ENCODE measurements at places on chromosomes 5 and 9.
A peak's percentile ranks its signal among the peaks of the same experiment; 100 is the strongest.

DNA sequence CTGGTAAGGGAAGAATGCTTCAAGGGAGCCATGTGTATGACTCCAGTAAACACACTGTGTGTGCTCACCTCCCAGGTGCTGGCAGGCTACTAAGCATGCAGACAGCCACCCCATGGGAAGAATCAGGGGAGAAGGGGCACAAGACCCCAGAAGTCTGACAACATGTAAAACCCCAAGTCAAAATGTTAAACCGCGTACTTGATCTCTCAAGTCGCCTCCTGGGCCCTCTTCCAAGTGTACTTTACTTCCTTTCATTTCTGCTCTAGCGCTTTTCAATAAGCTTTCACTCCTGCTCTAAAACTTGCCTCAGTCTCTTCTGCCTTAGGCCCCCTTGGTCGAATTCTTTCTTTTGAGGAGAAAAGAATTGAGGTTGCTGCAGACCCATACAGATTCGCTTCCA lies 31.3 kb downstream of the DAPK1 start:
- no peak for DNase-seq

DNA sequence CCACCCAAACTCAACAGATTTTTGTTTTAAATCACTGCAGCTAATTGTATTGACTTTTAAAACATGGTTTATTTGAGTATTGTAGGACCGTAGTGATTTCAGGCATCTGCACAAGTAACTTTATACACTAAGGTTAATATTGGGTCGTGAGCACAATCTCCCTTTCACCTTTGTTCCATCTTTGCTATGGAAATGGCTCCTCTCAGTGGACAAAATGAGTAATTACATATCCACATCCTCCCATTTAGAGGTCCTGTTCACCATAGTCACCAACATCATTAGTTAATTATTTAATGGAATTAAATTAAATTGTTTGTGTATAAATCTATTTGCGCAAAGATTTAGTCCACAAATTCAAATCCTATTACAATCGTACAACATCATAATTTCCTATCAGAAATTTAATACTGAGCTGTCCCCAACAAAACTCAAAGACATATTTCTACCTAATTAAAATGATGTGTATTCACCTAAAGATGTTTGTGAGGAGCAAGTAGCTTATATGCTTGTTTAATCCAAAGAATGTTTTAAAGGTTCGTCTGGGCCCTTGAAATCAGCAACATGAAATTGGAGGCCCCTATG lies 173.0 kb upstream of the DAPK1 start:
- DNase-seq: no peak

DNA sequence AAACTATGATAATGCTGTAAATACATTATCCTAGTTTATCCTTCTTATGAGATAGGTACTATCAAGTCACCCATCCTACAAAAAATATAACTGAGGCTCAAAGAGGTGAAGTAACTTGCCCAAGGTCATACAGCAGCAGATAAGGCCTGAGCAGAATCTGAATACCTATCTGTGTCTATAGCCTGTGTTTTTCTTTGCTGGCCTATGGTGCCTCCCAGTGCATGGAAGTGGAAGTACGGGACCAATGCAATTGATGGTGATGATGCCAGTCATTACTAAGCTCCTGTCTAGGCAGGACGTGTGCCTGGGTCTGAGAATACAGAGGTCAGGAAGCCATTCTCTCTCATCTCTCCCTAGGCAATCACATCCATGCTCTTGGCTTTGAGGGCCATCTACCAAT lies 67.8 kb downstream of the FAT2 start:
- DNase-seq: no peak

DNA sequence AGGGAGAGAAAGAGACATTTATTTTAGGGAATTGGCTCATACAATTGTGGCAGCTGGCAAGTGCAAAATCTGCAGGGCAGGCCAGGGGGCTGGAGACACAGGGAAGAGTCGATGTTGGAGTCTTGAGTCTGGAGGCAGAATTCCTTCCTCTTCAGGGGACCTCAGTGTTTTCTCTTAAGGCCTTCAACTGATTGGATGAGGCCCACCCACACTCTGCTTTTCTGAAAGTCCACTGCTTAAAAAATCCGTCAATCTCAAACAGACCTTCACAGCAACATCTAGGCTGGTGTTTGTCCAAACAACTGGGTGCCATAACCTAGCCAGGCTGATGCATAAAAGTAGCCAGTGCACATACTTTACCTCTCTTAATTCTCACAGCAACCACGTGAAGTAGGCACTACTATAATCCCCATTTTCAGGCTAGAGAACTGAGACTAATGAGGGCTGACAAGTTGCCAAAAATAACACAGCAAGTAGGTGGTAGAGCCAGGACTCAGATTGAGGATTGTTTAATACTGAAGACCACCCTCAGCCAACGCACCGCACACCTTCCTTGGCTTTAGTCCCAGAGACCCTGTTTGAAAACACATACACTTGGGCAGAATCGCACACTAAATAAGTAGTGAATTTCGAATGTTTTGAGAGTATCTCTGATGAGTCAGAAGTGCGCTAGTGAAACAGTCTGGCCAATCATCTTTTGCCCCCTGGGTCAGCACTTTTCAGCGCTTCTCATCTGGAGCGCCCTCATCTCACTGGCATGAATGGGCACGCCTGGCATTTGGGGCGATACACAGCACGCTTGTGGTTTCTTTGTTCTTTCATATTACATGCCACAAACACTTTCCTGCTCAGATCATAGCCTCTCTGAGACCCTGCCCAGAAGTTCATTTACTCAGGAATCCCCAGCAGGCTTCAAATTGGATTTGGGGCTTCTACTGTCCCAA lies 591.4 kb downstream of the CCDC171 start:
- no peak for DNase-seq

- DNase-seq: no peak
Observed at GRCh38 chr5:44385291-44385900, 3.8 kb downstream of the FGF10 start.

GRCh38 chr5:143862271-143862670 lies 50.3 kb downstream of the HMHB1 start:
- no peak for DNase-seq

- DNase-seq: no peak
Observed at GRCh38 chr9:85577353-85577952, 164.3 kb downstream of the AGTPBP1 start.

- DNase-seq: no peak
Observed at GRCh38 chr5:89243611-89244010, 360.6 kb upstream of the MEF2C start.

GRCh38 chr5:4699592-4699991 lies 440.5 kb upstream of the ADAMTS16 start:
- DNase-seq: no peak

GRCh38 chr5:124790895-124791732 lies 44.7 kb upstream of the ZNF608 start:
- DNase-seq: no peak

DNA sequence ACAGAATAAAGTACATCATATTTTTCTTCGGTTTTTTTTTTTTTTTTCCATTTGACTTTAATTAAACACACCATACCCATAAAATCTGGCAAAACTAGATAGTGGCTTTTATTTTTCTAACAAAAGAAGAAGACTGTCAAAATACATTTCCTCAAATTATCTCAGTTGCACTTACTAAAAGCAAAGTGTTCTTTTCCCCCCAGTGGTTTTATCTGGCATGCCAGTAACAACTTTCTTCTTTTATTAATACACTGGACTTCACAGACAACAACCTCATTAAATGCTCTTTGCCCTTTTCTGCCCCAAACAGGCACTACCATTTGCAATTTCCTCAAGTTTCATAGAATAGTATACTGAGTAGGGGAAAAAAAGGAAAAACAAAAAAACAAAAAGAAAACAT lies 1792.3 kb downstream of the EFNA5 start:
- DNase-seq: no peak

DNA sequence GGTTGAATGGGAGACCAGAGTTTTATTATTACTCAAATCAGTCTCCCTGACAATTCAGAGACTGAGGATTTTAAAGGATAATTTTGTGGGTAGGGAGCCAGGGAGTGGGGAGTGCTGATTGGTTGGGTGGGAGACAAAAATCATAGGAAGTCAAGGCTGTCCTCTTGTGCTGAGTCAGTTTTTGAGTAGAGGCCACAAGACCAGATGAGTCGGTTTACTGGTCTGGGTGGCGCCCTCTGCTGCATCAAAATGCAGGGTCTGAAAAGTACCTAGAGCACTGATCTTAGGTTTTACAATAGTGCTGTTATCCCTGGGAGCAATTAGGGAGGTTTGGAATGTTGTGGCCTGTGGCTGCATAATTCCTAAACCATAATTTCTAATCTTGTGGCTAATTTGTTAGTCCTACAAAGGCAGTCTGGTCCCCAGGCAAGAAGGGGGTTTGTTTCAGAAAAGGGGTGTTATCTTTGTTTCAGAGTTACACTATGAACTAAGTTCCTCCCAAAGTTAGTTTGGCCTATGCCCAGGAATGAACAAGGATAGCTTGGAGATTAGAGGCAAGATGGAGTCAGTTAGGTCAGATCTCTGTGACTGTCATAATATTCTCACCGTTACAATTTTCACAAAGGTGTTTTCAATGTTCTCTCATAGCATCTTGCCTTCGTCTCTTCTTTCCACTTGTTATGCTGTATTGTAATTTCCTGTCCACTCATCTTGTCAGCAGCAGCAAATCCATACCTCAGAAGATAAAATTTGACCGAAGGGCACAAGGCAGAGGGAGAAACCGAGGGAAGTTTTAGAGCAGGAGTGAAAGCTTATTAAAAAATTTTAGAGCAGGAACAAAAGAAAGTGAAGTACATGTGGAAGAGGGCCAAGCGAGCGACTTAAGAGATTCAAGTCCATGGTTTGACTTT lies 59.2 kb upstream of the CLINT1 start:
- DNase-seq: no peak

- no peak for DNase-seq
Observed at GRCh38 chr5:180170810-180171567, 38.0 kb downstream of the RASGEF1C start.

- DNase-seq: no peak
Observed at GRCh38 chr5:78972654-78973428, 12.3 kb downstream of the ARSB start.

- DNase-seq: no peak
Observed at GRCh38 chr5:138657360-138657759, 82.2 kb upstream of the HSPA9 start.

GRCh38 chr9:118455788-118456187 lies 751.6 kb downstream of the TLR4 start:
- DNase-seq: no peak

- no peak for DNase-seq
Observed at GRCh38 chr5:36915653-36916052, 39.1 kb downstream of the NIPBL start.

GRCh38 chr9:4298255-4299004 lies 1.4 kb downstream of the GLIS3 start:
- DNase-seq: peak; percentile 7

DNA sequence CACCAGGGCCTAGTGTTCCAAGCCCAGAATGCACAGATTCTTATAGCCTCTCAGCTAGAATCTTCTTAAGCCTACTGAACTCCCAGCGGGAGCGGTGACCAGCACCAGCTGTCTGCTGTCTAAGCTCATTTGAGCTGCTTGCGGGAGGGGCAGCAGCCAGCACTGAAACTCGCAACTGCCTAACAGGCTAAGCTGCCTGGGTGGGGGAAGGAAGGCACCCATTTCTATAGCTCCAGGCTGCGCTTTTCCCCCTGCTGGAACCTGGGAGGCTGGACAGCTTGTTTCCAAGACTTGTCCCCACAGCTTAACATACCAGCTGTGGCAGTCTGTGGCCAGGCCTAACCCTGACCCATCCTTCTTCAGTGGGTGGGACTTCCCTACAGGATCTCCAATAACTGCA lies 512.9 kb downstream of the EFNA5 start:
- DNase-seq: no peak

GRCh38 chr9:20044686-20045085 lies 255.8 kb upstream of the SLC24A2 start:
- DNase-seq: no peak

DNA sequence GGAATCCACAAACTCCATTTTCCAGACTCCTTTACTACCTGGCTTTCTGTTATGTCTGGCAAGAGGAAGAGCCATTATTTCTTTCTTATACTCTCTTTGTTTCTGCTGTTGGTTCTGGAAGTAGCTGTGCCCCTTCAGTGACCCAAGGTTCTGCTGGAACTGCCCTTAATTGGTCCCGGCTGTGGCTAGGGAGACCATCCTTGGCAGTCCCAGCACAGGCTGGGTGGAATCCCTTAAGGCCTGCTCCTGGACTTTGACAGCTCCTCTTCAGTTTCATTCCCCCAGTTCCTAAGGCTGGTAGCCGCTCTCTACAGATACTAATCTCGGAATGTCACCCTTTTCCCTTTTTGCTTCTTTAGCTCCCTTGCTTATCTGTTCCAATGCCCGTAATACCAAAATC lies 81.9 kb upstream of the GLIS3 start:
- no peak for DNase-seq

DNA sequence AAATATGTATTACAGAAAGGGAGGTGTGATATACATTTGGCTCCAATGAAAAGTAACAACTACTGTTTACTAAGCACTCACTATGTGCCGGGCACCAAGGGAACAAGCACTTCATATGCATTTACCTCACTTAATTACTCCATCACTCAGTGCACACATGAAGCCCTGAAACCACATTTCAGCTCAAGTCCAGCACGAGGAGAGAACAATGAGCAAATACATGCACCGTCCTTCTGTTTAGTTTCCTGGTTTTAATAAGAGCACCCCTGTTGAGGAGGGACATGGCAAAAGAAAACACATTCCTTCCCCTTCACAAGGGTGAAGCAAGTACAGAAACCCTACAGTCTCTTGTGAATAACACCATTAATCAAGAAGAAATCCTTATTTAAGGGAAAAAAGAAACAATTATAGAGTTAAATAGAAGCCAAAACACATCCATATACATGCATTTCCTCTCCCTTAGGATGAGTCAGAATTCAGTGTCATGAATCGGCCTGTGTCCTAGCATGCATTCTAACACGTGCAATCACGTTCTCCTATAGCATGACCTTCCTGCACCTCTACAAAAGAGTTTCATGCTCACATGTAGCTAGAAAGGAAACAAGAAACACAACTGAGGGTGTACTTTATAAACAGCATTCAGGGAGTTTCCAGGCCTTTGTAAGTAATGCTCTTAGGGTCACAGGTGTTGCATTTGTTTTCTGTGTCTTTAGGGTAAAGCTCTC lies 411.6 kb downstream of the BNC2 start:
- no peak for DNase-seq

- DNase-seq: no peak
Observed at GRCh38 chr5:6397536-6398269, 19.4 kb upstream of the MED10 start.

- DNase-seq: no peak
Observed at GRCh38 chr5:167232675-167233311, 1058.7 kb upstream of the WWC1 start.

DNA sequence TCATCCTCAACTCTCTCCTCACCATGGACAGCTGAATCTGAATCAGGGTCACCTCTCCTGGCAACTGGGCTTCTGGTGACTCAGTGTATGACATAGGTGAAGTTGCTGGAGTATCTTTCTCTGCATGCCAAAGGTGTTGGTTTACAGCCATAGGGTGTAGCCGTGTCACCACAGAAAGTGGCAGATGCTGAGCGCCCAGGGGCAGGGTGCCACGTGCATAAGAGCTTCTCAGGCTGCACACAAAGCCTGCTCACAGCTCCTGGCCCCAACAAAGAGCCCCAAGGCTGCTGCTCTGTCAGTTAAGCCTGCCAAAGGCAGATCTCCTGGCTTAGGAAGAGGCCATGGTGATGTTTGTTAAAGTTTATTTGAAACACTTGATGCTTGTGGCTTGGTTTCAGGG lies 297.7 kb upstream of the WWC1 start:
- no peak for DNase-seq

- DNase-seq: no peak
Observed at GRCh38 chr5:40484495-40484894, 195.2 kb upstream of the PTGER4 start.
